ENCODE measurements at places on chromosomes 3 and 15. TPM values are rescaled to one million over a fixed set of nuclear protein-coding genes. Genes with fewer than 3 reads are reported as not detected.

Gene SYNPR
- not detected for total RNA-seq

Gene FEZF2
- total RNA-seq: not detected

Gene HGD
- 0.11 TPM for total RNA-seq

Gene INKA1
- total RNA-seq: 17.3 TPM

Gene PPP2R3A
- 4.4 TPM for total RNA-seq

Gene CLDN18
- not detected for total RNA-seq

Gene CADM2
- 0.22 TPM for total RNA-seq

Gene TMIE
- 0.09 TPM for total RNA-seq

Gene LRCH3
- total RNA-seq: 63.0 TPM

Gene GOLGA6L25
- total RNA-seq: not detected

Gene PROS1
- total RNA-seq: 17.3 TPM

Gene NPAP1
- not detected for total RNA-seq
